ENCODE measurements at places on chromosomes 6 and 20.

GRCh38 chr6:3872370-3872854, 23.2 kb downstream of the FAM50B start:
- no peak for DNase-seq

- no peak for DNase-seq
These were observed 129.9 kb upstream of the AGPAT4 start for GRCh38 chr6:161403717-161404116.

DNA sequence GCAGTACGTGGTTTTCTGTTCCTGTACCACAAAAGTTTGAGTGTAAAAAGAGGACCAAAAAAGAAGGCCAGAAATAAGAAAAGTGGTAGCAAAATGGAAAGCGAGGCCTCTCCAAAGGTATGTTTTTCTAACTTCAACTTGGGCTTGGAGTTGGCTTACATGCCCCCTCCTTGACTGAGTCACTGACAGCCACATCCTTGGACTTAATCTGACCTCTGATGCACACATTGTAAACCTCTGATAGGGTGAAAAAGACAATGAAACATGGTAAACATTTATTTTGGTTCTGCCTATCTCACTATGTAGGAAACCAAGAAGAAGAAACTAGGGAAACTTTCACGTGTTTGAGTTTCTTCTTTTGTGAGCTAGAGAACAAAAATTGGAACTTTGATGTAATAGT, 503.2 kb upstream of the ID4 start:
- DNase-seq = no peak

DNA sequence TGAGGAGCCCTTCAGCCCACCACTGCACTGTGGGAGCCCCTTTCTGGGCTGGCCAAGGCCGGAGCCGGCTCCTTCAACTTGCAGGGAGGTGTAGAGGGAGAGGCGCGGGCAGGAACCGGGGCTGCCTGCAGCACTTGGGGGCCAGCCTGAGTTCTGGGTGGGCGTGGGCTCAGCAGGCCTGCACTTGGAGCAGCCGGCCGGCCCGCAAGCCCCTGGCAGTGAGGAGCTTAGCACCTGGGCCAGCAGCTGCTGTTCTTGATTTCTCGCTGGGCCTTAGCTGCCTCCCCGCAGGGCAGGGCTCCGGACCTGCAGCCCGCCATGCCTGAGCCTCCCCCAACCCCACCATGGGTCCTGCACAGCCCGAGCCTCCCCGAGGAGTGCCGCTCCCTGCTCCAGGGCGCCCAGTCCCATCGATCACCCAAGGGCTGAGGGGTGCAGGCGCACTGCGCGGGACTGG, 101.7 kb upstream of the ADGRB3 start:
- DNase-seq = no peak

- no peak for DNase-seq
These were observed 101.0 kb downstream of the NRN1 start for GRCh38 chr6:5905431-5906339.

DNA sequence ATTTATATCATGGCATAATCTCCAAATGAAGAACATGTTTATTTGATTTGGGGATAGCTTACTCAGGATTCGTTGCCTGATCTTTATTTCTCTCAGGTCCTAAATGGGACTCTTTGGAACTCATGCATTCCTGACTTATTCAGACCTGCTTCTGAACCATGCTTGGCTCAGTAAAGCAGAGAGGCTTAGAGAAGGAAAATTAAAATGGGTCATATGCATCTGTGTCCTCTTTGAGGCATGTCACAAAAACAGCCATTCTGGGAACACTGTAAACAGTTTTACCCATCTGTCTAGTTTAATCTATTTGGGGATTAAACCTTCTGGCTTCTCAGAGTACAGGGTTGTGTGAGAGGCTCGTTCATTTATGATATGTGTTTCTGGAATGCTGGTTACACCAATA, 1017.3 kb downstream of the KIF16B start:
- no peak for DNase-seq

DNA sequence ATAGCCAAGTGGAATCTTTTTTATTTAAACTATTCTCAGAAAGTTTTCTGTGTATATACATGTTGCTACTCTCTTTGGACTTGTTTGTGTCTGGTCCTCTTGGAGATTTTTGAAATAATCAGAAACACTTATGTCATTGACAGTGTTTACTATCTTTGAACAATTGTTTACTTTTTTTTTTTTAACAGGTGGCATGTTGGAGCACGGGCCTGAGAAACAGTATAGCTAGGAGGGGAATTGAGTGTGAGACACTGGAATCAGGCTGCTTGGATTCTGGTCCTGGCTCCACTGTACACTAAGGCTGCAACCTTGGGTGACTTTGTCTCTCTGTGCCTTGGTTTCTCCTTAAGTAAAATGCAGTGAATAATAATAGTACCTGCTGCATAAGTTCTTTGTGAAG, 279.6 kb downstream of the PRL start:
- no peak for DNase-seq

- no peak for DNase-seq
These were observed 26.8 kb downstream of the CSNK2A1 start for GRCh38 chr20:516799-517198.

DNA sequence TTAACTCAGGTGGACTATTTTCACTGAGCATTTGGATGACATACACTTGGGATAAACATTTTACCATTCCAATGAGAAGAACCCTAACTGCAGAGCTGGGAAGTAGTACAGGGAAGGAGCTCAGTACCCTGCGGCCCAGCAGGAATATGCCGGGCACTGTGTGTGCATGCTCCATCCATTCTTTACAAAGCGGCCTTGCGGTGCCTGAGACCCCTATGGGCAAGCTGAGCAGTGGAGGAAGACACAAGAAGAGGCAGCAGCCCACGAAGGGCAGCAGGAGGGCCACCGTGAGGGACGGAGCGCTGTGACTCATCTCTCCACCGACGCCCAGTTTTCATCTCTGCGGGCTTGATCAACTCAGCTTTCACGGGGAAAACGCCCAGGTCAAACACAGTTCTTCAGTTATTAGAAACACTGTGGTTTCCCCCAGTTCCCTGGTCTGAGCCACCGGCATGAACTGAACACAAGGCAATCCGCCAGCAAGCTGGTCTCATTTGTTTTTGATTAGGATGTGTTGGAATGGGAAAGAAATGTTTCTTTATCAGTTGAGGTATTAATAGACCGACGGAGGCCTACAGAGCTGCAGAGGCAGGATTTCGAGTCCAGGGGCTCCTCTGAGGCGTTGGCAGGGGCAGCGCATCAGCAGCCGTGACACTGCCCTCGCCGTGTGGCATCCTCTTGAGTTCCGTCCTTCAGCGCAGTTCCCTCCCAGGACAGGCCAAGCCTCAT, 44.9 kb downstream of the IRF4 start:
- no peak for DNase-seq

- DNase-seq = no peak
These were observed 75.0 kb downstream of the MDGA1 start for GRCh38 chr6:37622646-37623071.

- DNase-seq = no peak
These were observed 60.4 kb downstream of the SRC start for GRCh38 chr20:37406010-37406998.

DNA sequence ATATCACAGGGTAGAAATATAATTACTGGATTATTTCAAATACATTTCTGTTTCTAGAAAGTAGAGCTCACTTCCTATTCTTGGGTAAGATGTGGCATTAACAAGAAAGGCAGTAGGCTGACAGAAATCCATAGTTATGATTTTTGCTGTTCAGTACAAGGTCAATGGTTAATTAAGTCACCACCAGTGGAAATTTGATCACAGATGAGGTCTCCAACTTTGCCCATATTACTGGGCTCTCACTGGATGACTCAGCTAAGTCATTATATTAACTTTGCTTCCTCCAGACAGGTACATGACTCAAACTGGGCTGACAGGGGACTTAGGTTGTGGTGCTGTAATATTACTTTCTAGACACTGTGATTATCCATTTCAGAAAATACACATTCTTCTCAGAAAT, 212.4 kb downstream of the GRIK2 start:
- DNase-seq = no peak

- peak; percentile 76 for DNase-seq
These were observed 30.6 kb downstream of the COL11A2 start for GRCh38 chr6:33161354-33162331.

GRCh38 chr6:170010665-170011203, 259.3 kb downstream of the ERMARD start:
- DNase-seq = no peak

GRCh38 chr6:11323666-11324452, 91.4 kb upstream of the NEDD9 start:
- DNase-seq = peak; percentile 18

DNA sequence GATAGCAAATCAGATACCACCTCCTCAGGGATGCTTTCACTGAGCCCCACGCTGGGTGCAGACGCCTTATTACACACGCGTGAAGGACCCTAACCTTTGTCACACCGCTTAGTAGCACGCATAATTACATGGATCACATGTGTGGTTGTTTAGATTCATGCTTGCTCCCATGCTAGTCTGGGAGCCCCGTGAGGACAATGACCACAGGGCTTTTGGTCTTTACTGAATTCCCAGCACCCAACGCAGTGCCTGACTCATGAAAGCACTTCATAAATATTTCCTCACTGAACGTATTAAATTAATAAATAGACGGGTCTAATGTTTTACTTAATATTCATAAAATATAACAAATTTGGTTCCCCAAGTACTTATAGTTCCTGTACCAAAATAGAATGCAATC, 132.5 kb downstream of the ALDH8A1 start:
- no peak for DNase-seq

DNA sequence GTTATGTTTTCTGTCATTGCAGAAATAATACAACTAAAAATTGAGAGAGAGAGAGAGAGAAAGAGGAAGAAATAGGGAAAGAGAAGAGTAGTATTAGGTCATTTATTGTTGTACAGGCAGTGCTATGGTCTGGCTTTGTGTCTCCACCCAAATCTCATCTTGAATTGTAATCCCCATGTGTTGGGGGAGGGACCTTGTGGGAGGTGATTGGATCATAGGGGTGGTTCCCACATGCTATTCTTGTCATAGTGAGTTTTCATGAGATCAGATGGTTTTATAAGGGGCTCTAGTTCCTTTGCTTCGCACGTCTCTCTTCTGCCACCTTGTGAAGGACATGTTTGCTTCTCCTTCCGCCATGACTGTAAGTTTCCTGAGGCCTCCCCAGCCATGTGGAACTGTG, 677.4 kb upstream of the CHD6 start:
- no peak for DNase-seq

DNA sequence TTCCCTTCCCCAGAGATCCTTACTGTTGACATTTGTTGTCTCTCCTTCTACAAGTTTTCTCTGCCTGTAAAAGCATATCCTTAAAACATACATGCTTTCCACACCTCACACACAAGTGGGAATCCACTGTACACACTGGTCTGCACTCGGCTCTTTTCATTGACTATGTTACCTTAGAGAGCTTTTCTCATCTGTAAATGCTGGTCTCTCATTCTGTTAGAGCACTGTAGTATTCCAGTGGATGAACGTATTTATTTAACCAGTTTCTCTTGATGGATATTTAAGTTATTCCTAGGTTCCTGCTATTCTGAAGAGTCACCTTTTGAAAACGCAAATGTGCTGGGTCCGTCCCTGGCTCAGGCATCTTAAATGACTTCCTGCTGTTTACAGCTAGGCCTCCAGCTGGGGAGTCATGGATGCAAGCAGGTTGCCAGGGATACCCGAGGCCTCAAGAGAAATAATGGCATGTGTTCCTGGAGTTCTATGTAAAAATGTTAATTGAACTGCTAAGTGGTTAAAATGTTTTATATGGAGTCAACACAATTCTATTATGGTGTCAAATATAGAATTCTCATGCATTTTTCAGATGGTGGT, 61.1 kb upstream of the TGM3 start:
- no peak for DNase-seq

DNA sequence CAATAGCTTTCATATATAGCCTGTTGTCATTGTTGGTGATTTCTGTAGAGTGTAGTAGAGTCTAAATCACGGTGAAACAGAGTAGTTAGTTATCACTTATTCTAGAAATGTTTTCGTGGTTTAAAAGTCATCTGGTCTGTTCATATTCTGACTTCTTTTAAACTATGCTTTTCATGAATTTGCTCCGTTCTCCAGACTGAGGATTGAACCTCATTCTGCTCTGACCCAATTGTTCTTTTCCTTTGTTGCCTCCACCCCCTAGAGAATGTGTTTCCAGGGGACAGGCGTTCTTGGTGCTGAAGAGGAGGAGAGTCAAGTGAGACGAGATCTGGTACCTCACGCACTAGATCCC, 748 bp upstream of the ZNF292 start:
- no peak for DNase-seq

DNA sequence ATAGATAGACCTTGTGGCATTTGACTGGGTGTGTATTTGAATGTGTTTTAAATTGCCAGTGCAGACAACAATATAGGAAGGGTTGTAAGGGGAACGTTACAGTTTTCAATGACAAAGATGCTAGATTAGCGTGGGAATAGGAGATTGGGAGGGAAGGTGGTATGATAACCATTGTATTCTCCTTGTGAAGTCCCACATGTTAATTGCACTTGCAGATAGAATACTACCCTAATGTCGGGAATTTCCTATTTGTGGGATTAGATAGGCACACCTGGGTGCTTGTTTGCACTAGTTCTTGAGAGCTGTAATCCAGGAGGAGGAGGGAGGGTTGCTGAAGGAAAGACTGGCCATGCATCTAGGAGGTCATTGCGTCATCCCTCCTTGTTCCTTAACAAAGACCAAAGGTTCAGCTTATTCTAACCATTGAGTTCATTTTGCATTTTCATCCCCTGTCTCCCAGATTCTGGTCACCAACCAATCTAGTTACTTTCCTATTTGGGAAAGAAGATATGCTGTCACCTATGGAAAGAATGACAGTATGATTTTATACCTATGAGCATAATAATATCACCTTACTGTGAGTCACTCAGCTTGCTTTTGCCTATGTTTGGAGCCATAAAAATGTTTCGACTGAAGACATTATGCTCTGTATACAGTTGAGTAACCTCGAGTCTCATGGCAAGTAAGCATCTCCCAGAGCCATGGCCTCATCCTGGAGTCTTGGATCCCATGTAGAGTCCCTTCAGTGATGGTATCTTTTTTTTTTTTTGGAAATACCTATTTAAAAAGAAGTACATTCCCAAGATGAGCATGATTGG, 201.5 kb downstream of the DTNBP1 start:
- DNase-seq = no peak

DNA sequence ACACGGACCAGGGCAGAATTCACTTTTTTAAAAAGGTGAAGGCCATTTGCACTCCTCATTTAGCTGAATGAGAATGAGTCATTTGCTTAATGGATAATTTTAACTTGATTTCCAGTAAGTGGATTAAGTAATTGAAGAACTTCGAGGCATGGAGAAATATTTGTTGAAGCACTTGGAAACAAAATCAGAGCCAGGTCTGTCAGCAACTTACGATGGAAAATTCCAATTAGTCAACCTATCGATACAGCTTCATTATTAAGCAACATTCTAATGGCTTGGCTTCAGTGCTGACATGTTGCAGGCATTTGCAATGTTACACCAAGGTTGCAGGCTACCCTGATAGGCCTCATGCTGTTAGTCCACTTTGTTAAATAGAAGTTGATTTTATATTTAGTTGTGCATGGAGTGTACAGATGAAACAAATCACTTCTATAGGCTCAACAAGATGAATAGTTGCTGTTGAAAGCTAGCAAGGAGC, 423.5 kb upstream of the SLC35B3 start:
- no peak for DNase-seq

GRCh38 chr6:14775528-14775927, 470.3 kb upstream of the JARID2 start:
- no peak for DNase-seq

Measured in T-cell (primary cell).